ENCODE measurements at places on chromosomes 11 and 22.
A peak's percentile ranks its signal among the peaks of the same experiment; 100 is the strongest.

- DNase-seq = no peak
Measured at GRCh38 chr11:100930185-100930778, 199.3 kb downstream of the PGR start.

GRCh38 chr11:29527391-29527936, 489.4 kb downstream of the KCNA4 start:
- no peak for DNase-seq

DNA sequence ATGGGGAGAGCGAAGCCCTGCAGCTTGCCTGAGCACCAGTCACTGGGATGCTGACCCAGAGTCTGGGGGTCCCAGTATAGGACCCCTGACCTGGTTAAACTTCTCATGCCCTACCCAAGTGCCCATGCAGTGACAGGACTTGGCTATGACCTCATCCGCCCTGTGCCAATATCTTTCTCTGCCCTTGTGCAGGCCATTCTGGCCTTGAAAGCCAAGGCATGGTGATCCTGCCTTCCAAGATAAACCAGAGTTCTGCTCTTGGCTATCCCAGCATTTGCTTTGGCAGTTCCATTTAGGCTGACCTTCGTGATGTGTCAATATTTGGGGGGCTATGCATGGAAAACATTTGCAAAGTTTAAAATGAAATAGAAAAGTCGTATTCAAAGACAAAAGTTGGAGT, 240.8 kb upstream of the MPPED2 start:
- no peak for DNase-seq

DNA sequence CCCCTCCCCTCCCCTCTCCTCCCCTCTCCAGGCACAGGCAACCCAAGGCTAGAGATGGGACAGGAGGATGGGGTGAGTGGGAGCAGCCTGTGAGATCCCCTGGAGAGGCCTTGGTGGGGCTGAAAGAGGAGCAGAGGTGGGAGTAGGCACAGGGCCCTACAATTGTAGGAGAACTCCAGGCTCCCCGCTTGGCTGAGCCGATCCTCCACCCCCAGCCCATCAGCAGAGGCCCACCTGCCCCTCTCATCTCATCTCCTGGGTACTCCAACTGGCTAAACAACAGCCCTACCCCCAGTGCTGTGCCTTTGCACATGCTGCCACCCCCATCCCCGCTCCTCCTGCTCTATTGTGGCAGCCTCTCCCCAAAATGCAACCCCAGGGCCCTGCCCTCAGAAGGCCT, 52.0 kb upstream of the A4GALT start:
- no peak for DNase-seq

DNA sequence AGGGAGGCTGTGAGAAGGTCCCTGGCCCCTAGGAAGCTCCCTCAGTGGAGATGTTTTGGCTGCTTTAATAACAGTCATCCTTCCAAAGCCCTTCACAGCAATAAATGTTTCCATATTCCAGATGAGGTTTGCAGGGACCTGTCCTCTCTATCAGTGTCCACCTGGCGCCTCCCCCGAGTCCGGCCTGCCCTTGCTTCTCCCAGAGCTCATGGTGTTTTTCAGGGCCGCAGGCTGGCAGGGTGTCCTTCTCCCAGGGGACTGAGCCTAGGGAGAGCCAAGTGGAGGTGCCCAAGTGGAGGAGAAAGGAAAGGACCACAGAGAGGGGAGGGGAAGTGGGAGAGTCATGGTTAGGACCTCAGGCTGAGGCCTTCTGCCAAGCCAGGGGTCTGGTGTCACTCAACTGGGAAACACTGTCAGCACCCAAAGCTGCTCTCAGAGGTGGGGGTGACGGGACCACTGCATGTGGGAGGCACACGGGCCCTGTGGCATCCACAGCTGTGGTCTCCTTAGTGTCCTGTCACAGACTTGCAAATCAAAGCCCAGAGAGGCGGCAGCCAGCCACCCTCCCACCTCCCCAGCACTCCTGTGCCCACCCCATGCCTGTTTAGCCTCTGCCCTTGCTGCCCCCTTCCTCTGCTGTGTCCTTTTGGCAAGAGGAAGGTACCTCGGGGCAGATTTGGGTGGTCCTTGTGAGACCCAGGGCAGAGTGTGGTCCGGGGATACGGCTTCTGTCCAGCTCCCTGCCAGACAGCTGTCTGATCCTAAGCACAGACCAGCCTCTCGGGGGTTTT, 6.4 kb downstream of the DERL3 start:
- no peak for DNase-seq

DNA sequence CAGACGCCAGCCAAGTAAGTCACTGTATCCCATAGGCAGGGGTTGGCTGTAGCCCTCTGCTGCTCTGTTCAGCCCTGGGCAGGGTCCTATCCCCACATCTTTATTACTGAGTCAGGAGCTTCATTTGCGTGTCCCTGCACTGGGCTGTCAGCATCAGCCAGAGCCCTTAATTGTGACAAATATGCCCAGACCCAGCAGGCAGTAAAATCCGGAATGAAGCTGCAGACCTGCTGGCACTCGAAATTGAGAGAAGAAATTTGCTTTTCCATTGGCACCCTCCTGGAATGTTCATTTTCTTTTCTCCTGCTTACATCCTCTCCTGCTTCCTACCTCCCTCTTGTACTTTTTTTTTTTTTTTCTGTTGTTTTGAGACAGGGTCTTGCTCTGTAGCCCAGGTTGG, 43.8 kb downstream of the CEP164 start:
- no peak for DNase-seq

- no peak for DNase-seq
Measured at GRCh38 chr22:20995329-20996030, 6.4 kb downstream of the THAP7 start.

DNA sequence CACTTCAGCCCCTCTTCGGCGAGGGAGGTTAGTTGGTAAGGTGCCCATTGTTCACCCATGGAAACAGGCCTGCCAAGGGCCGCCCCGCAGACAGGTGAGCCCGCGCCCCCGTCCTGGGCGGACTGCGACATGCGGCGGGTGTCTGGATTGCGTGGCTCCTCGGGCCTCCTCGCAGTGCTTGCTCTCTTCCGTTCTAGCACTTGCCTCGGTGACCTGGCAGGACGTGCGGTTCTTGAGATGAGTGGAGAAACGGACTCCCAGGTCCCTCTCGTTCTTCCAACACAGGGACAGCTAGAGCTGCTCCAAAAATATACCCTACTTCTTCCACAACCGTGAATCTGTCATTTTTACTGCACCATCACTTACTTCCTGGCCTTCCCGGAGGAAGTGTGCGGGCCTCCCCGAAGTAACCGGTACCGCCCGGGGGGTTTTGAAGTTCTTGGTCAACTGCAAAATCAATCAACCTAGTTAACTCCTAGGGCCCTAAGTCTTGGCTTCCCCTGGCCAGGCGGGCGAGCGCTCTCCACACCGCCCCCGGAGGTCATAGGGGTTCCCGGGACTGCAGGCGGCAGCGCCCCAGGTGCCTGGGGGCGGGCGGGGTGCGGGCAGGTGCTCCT, 745 bp upstream of the ZBTB44 start:
- peak; percentile 44 for DNase-seq

DNA sequence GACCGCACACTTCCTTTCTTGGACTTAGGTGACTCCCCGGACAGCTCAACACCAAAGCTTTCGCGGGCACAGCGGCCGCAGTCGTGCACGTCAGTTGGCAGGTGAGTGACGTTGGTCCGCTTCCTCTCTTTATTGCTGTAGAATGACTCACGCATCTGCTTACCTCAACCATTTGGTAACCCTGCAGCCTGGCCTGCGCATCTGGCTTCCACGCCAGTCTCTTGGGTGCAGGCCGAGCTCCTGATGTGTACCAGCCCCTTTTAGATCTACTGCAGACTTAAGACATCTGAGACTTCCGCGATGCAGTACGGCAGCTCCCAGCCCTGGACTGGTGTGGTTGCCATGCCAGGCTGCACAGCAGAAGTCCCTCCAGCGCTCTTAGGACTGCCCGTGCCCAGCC, 12.4 kb upstream of the TRMU start:
- no peak for DNase-seq

Measured in activated T-cell treated with anti-CD3 and anti-CD28 coated beads for 1 hour (primary cell).